ENCODE measurements at places on chromosomes 12 and 14. TPM values are rescaled to one million over a fixed set of nuclear protein-coding genes. Genes with fewer than 3 reads are reported as not detected.

- peak; percentile 29 for DNase-seq
Measured at GRCh38 chr14:36096090-36096489, 80.4 kb downstream of the PTCSC3 start.

Gene SAMD15
- 2.3 TPM for total RNA-seq

DNA sequence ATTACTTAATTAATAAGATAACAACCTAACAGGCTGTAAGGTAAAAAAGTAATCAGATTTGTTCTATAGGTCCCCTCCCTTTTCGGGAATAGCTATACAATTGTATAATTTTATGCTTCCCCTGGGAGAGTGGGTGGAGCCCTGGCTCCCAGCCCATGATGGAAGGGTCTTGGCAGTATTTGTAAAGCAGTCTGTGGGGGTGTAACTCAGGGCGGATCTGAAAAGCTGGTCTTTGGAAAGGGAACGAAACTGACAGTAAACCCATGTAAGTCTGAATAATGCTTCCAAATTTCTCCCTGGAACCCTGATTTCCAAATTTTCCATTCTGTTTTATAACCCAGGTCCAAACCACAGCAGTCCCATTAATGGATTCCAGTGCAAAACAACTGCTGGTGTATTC, 110.4 kb downstream of the DAD1 start:
- DNase-seq, result no peak

- no peak for DNase-seq
Measured at GRCh38 chr12:58593557-58594304, 326.6 kb downstream of the LRIG3 start.

DNA sequence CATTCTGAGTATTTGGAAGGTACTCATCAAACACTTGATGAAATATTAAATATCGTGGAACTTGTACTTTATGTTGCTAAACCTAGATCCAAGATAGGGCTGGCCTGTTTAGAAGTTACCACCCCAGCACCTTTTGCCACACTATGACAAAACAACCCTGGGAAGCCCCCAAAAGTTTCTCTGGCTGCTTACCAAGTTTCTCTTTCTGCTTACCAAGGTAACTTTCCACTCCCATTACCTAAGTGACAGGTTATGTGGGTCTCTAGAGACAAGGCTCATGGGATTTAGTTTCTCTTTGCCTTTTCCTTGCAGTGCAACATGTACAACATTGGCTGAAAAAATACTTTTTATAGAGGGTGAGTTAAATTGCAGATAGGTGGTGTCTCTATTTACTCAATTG, 28.9 kb upstream of the PPM1A start:
- no peak for DNase-seq

Gene GPATCH2L
- 101 TPM for total RNA-seq

GRCh38 chr12:112317481-112317880, 64.8 kb downstream of the HECTD4 start:
- peak; percentile 61 for DNase-seq

- DNase-seq, result no peak
Measured at GRCh38 chr14:104871145-104871655, 6.1 kb downstream of the CEP170B start.

DNA sequence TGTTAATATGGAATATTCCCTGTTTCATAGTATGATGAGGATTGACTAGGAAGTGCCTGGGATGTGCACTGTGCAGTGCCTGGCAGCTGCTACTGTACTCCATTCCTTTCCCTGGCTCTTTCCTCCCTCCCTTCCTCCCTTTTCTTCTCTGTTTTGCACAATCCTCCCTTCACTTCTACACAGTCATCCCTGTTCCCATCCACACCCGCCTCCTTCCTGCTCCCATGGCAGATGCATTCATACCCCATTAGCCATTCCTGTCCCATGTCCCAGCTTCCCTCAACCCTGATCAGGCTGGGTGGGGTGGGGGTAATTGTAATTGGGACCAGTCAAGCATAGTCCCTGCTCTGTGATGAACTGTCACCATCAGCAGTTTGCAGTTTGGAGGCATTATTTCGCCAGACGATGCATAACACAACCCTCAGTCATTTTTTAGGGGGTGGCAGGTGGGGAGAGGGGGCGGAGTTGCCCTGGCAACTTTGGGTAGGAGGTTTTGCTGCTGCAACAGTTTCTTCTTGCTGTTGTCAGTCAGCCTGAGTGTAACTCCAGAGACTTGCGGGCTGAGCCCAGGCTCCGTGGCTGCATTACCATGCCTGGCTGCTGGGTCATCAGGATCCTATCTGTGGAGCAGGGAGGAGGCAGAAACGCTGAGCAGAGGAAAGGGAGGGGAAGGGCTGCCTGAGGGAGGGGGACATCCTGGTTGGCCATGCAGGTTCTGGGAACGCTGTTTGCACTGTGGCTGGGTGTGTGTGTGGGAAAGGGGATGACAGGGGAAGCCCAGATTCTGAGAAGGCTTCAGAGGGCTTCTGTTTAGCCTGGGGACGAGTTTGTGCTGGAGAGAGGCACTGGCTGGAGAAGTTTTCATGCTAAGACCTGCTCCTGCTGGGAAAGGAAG, 4.1 kb upstream of the KRT84 start:
- DNase-seq, result peak; percentile 33

Data from renal cortical epithelial cell (primary cell).